ENCODE measurements at places on chromosomes 4 and X.

DNA sequence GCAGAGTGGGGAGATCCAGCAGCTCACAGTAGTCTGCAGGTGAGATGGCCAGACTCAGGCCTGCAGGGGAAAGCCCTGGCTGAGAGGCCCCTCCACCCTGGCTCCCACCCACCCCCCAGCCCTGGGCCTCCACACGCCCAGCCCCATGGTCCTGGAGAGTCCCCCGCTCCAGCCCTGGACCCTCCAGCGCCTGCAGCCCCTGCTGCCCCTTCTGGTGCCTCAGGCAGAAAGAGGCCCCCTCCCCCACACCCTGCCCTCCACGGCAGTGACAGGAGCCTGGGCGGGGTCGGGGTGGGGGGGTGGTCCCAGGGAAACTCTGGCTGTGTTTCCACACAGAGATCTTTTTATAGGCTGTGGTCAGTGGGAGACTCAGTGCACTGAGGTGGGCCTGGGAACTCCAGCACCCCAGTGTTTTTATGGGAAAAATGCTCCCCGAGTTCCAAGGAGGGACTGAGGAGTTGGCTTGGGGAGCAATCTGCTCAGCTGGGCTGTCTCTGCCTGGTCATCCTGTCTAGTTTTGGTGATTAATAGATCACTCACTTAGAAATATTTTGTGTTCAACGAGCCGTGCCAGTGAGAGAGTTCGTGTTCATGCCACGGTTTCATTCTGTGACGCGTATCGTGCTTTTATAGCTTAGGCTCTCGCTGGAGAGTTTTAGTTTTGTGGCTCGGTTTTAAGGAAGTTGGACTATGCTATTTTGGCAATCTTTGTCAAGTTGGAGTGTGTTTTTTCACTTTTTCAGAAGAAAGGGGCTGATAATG lies 53.1 kb upstream of the HGFAC start:
- DNase-seq = peak; percentile 95

DNA sequence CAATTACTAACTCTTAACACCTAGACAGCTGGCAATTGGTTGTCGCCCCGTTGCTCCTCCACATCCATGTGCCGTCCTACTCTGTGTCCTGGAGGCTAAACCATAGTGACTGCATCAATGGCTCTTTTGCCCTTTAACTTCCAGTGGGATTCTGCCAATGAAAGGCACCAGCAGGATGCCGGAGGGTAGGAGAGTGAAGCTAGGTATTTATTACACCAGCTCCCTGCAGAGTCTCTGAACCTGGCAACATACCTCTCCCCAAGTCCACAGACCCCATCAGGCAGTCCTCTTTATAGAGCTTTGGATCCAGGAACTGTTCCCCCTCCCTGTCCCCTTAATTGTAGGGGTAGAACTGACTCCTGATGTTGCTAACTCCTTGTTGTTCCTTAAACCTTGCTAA lies 426.8 kb downstream of the HNRNPD start:
- no peak for DNase-seq

GRCh38 chr4:79466621-79467020 lies 58.6 kb upstream of the GK2 start:
- no peak for DNase-seq

DNA sequence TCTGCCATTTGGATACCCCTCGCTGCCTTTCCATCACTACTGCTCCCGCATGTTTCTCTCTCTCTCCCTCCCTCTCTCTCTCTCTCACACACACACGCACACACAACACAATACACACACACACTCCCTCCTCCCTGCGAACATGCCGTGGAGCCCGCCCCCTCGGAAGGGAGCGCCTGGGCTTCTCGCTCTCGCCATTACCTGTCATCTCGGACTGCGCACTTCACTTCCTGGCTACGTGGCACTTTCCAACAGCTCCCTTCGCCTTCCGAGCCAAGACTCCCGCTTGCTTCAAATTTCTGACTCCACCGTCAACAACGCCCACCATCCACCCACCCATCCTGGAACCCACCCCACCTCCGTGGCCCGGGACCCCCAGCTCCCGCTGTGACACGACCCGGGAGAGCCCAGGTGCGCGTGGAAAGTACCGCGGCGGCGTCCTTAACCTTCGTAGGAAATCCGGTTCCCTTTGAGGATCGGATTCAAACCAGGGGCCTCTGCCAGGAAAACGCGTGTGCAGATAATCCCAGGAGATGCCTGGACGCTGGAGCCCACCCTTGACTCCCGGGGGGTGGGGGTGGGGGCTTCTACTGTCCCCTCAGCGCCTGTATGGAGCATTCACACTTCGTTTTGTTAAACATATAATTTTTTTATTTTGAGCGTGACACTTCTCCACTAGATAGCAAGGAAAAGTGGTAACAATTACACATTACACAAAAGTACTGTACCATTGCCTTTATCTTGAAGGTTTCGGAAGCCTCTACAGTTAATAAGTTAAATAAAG lies 12.5 kb downstream of the ARX start:
- DNase-seq = no peak

GRCh38 chrX:21691512-21692018 lies 33.4 kb upstream of the KLHL34 start:
- DNase-seq = peak; percentile 13

GRCh38 chr4:176575141-176575730 lies 217.5 kb downstream of the VEGFC start:
- DNase-seq = no peak

- DNase-seq = no peak
These were observed 244.4 kb upstream of the JADE1 start for GRCh38 chr4:128565054-128565453.

- DNase-seq = no peak
These were observed 63.6 kb downstream of the CLNK start for GRCh38 chr4:10620935-10621488.

- no peak for DNase-seq
These were observed 586.0 kb downstream of the ACTRT1 start for GRCh38 chrX:127466211-127466610.

- peak; percentile 13 for DNase-seq
These were observed 79.2 kb downstream of the RTL5 start for GRCh38 chrX:72052415-72053090.

DNA sequence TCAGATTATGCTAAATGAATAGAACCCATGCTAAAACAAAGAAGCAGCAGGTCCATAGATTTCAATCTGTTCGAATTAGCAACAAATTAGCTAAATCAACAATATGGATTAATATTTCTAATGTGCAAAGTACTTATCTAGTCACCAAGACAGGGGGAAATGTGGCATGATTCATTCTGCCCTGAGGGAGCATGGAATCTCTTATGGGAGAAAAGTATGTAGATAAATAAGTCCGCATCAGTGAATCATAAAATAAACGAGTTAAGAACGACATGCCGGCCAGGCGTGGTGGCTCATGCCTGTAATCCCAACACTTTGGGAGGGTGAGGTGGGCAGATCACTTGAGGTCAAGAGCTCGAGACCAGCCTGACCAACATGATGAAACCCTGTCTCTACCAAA lies 102.1 kb downstream of the ANOS1 start:
- peak; percentile 63 for DNase-seq

- DNase-seq = no peak
These were observed 249.4 kb downstream of the ARHGAP10 start for GRCh38 chr4:147981305-147981704.

- peak; percentile 42 for DNase-seq
These were observed 39.8 kb downstream of the HAND2 start for GRCh38 chr4:173490256-173490655.

GRCh38 chr4:71878376-71878775 lies 94.5 kb upstream of the GC start:
- no peak for DNase-seq

GRCh38 chrX:22575161-22575845 lies 302.6 kb downstream of the CBLL2 start:
- peak; percentile 10 for DNase-seq

- peak; percentile 62 for DNase-seq
These were observed 290.9 kb upstream of the LDB2 start for GRCh38 chr4:17189401-17189720.

DNA sequence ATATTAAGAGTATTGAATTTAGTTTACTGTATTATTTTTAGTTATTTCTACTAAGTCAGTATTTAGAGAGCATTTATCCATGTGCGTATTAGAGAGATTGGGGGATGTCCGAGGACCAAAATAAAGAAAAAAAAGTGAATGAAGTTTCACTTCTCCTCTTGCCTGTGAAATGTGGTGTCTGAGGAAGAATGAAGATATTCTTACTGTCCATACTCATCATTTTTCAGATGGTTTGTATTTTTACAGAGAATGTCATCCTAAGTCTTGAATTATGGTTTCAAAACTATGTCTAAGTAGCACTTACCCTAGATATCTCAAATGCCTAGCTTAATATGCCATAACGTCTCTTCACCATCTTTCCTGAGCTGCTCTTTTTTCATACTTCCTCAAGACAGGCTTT lies 854.3 kb downstream of the C4orf33 start:
- no peak for DNase-seq

GRCh38 chr4:103720661-103721060 lies 876 bp upstream of the TACR3 start:
- no peak for DNase-seq

- DNase-seq = no peak
These were observed 552 bp upstream of the NAA10 start for GRCh38 chrX:153935326-153935851.

- peak; percentile 1 for DNase-seq
These were observed 231.9 kb downstream of the STPG2 start for GRCh38 chr4:97911236-97911906.
